Effector memory CD4-positive, alpha-beta T cell (primary cell): ENCODE measurements at places on chromosomes 11 and 22.

DNA sequence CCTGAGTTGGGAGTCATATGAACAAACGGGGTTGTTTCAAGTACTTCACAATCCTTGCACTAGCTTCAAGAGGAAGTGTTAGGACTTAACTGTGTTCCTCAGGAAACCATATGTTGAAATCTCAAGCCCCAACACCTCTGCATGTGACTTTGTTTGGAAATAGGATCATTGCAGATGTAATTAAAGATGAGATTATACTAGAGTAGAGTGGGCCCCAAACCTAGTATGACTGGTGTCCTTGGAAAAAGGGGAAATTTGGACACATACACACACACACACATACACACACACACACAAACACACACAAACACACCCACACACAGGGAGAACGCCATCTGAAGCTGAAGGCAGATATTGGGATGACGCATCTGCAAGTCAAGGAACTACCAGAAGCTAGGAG, 6.4 kb upstream of the CEP295 start:
- DNase-seq: no peak

GRCh38 chr22:27747396-27748221, 53.9 kb downstream of the MN1 start:
- DNase-seq: no peak

- DNase-seq: no peak
Observed at GRCh38 chr22:20652582-20652981, 121.3 kb upstream of the SERPIND1 start.

- DNase-seq: no peak
Observed at GRCh38 chr11:47768101-47768612, 1.0 kb upstream of the FNBP4 start.

- no peak for DNase-seq
Observed at GRCh38 chr11:70410276-70411205, 12.2 kb downstream of the CTTN start.

- DNase-seq: no peak
Observed at GRCh38 chr11:27551127-27551526, 44.6 kb upstream of the LIN7C start.

- no peak for DNase-seq
Observed at GRCh38 chr11:113555071-113555619, 79.9 kb upstream of the DRD2 start.

- DNase-seq: no peak
Observed at GRCh38 chr11:8886322-8886721, 24.7 kb upstream of the AKIP1 start.

DNA sequence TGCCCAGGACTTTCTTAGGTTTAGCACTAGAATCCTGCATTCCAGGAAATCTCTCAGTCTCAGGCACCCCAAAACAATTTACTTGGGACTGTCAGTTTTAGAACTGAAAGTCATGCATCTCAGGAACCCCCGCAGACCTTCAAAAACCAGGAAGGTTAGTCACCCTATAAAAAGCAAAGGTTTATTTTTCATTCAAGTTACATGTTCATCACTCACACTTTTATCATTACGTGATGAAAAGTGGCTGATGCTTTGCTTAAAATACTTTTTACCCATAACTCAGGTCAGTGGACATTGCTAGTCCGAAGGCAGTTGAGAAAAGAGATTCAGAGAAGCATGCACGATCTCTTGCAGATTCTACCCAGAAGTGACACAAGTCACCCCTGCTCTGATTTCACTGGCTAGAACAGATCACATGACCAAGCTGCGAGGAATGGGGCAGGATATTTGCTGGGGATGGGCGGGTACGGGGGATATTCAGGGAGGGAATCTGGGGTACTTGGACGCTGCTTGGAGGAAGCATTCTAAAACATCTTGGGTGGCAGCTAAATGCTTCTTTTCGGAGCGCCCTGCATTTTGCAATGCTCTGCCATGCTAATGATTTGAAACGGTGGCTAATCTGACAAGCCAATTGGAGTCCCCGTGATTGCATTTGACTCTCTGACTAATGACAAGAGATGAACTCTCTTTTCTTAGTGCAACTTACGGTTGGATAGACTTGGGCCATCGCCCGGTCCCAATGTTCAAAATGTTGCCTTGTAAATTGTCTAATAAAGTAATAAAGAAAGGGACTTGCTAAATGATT, 110.2 kb downstream of the MIAT start:
- DNase-seq: no peak

- no peak for DNase-seq
Observed at GRCh38 chr11:94310191-94310875, 6.0 kb downstream of the IZUMO1R start.

DNA sequence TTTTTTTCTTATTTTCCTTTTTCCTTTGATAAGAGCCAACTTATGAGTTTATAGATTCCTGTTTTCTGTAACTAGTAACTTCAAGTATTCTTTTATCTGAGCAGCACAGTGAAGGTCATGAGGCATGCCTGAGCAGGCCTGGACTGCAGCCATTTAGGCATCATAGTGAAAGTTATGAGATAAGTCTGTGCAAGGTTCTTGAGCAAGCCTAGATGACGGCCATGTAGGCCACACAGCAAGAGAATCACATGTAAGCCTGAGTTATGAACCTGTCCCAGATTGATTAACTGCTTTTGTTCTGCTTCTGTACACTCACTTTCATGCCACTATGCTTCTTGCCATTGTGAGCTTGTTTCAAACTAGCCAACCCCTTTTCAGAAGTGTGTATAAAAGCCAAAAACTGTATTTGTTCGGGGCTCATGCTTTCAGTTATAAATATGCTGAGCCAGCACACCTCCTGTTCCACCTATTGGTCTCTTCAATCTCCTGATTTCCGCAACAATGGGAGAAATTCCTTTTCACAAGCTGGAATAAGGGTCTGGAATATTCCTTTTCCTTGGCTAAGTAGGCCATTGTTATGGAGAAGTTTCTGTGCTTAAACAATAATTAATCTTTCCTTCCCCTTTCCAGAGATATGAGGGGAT, 745.7 kb downstream of the FAM181B start:
- no peak for DNase-seq

DNA sequence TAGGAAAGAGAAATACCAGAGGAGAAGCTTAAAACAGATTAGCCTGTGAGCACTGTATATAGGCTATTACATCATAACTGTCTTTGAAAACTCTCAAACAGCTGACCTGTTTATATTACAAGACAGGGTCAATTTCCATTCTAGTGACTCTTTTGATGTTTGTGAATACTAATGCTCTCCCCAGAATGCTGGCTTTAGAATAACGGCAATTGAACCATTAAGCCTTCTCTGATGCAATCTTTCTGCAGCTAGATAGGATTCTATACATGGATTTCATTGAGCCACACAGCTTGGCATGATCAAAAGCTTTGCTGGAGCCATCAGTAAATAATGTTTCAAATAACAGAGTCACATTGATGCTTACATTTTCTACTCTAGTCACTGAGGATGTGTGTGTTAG, 122.7 kb upstream of the FAT3 start:
- no peak for DNase-seq

- peak; percentile 26 for DNase-seq
Observed at GRCh38 chr11:6737872-6738466, 33.8 kb downstream of the OR2AG2 start.

- DNase-seq: no peak
Observed at GRCh38 chr11:119347940-119348605, 1.6 kb upstream of the MFRP start.

DNA sequence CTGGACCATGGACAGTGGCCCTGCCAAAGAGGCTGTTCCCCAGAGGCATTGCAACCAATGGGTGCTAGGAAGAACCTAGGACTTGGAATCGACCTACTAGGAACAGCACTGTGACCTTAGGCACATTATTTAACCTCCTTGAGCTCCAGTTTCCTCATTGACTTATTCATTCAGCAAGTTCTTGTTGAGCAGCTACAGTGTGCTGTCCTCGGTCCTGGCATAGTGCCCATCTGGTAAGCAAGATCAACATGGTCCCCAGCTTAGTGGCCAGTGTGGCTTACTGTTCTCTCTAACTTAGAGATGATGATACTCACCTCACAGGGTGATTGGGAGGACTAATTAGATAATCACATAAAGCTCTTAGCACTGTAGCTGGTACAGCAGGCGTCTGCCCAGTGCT, 8.2 kb downstream of the ABCG4 start:
- no peak for DNase-seq

DNA sequence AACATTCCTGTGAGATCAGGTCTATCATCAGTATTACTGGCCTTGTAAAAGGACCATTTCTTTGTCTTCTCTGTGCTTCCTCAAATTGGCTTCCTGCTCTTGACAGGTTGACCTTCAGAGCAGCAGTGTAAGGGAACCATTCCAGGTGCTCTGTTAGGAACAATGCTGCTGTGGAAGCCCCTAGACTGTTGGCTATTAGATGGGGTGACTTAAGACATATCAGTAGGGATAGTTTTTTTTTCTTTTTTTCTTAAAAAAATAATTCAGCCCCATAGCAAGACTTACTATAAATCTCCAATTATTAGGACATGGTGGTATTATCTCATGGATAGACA, 37.6 kb downstream of the COA4 start:
- no peak for DNase-seq
